ENCODE measurements at places on chromosomes 2 and 18. TPM values are rescaled to one million over a fixed set of nuclear protein-coding genes. Genes with fewer than 3 reads are reported as not detected.

The NETO1 gene
- total RNA-seq: 2.0 TPM

The GALR1 gene
- not detected for total RNA-seq

The CACNB4 gene
- 0.82 TPM for total RNA-seq

The REG1B gene
- total RNA-seq: not detected

The ALK gene
- not detected for total RNA-seq

The RAB17 gene
- 0.39 TPM for total RNA-seq

The SERPINB13 gene
- not detected for total RNA-seq

The CXCR4 gene
- total RNA-seq: 211 TPM

The ACMSD gene
- total RNA-seq: not detected

The ANKRD23 gene
- total RNA-seq: 1.6 TPM

The CROCC2 gene
- not detected for total RNA-seq

The ANKAR gene
- 1.2 TPM for total RNA-seq

The MARCO gene
- total RNA-seq: not detected

The ABCG8 gene
- total RNA-seq: not detected

The RUFY4 gene
- total RNA-seq: not detected

The GCG gene
- total RNA-seq: not detected

The REG1A gene
- not detected for total RNA-seq
